ENCODE measurements at places on chromosomes 4 and X. TPM values are rescaled to one million over a fixed set of nuclear protein-coding genes. Genes with fewer than 3 reads are reported as not detected.

Gene CDX4
- not detected for total RNA-seq

Gene FHL1
- total RNA-seq, result 1,025 TPM

Gene GLOD5
- total RNA-seq, result not detected

Gene ALAS2
- total RNA-seq, result 0.53 TPM

Gene MAGEC1
- total RNA-seq, result not detected

Gene PRR32
- total RNA-seq, result 3.9 TPM

Gene TMEM129
- total RNA-seq, result 48.4 TPM

Gene GPRIN3
- total RNA-seq, result 5.3 TPM

Gene MAGEA8
- not detected for total RNA-seq

Gene NAT8L
- 8.8 TPM for total RNA-seq

Gene CENPC
- 10.6 TPM for total RNA-seq

Gene CDS1
- 0.21 TPM for total RNA-seq

Gene NUDT11
- 0.15 TPM for total RNA-seq

Gene GRIA3
- total RNA-seq, result 2.6 TPM

Gene TEX13C
- total RNA-seq, result not detected

Gene TMEM255A
- 1.4 TPM for total RNA-seq

Gene PAGE4
- total RNA-seq, result not detected

Gene GUCY1A1
- 53.5 TPM for total RNA-seq

Gene SPATA18
- 3.1 TPM for total RNA-seq

Gene MTMR8
- 0.77 TPM for total RNA-seq

Gene CSAG3
- total RNA-seq, result not detected

Gene AADAT
- total RNA-seq, result 1.6 TPM

Gene UPF3B
- 3.6 TPM for total RNA-seq

Gene SNX12
- total RNA-seq, result 48.9 TPM

Gene APLN
- total RNA-seq, result 5.7 TPM

Gene GAGE13
- not detected for total RNA-seq

Gene RTL3
- total RNA-seq, result 0.15 TPM

Gene CCSER1
- 12.3 TPM for total RNA-seq

Gene EFHC2
- 6.4 TPM for total RNA-seq

Gene DUSP21
- total RNA-seq, result not detected

Gene PAGE5
- total RNA-seq, result not detected

Gene GNRHR
- total RNA-seq, result not detected

Gene IL13RA2
- not detected for total RNA-seq

Gene NLRP2B
- not detected for total RNA-seq

Gene CCNA2
- total RNA-seq, result 0.26 TPM

Gene RNF4
- total RNA-seq, result 22.5 TPM

Gene CT55
- not detected for total RNA-seq

Gene P2RY4
- total RNA-seq, result not detected

Gene WAS
- total RNA-seq, result 5.0 TPM

Gene TEX11
- total RNA-seq, result not detected

Gene C4orf50
- total RNA-seq, result 0.03 TPM

Gene SSX2B
- not detected for total RNA-seq

Gene PNMA6A
- 1.6 TPM for total RNA-seq

Gene EDA2R
- total RNA-seq, result 0.94 TPM

Gene ABLIM2
- 14.3 TPM for total RNA-seq

Gene GALNTL6
- not detected for total RNA-seq

Gene JADE3
- 5.3 TPM for total RNA-seq

Gene RNF128
- total RNA-seq, result 1.1 TPM

Gene SPANXA1
- total RNA-seq, result not detected
